ENCODE measurements at places on chromosomes 2 and 18.

DNA sequence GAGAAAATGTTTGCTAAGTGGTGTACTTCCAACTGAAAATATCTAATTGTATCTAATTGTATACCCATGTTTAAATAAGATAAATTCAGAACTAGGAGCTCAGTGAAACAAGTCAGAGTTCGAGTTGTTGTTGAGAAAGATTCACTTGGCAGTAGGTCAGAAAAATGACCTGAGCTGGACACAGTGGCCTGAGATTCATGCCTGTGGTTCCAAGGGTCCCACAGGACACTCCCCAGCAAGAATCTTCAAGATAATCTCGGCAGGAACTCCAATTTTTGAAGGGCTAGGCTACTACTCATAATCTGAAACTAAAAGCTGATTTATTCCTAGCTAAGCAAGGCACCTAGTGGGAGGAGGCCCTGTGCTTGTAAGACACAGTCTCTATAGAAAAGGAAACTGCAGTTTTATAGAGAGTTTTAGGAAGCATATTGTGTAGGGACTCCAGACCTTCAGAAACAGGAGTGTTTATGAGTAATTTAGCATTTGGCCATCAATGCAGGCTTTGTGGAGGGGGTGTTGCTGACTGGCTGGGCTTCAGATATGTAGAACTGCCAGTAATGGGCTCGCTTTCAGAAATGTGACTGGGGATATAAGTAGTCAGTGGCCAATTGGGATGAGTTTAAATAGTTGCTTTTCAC is 43.2 kb downstream of the SP140 start:
- DNase-seq, result no peak

GRCh38 chr2:152347076-152347475 is 12.1 kb downstream of the FMNL2 start:
- peak; percentile 71 for DNase-seq

DNA sequence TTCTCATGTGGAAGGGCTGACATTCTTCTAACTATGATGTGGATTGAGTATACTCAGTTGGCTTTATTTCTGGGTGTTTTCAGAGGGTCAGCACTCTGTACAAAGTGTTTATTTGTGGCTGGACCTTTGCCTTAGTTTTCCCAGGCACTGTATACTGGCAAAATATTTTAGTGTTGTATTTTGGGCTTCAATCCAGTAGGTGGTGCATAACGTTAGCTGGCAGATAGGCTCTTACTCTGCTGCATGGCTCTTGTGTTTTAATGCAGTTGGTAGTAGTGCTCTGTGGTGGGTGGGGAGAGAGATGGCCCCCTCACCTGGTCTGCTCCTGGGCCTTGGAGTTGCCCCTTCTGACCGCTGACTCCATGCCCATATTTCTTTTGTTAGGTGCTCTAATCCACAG is 75.6 kb upstream of the REG3A start:
- DNase-seq, result no peak

- DNase-seq, result no peak
Measured at GRCh38 chr2:84964406-84965191, 6.4 kb upstream of the KCMF1 start.

GRCh38 chr2:58562276-58562675 is 321.2 kb upstream of the FANCL start:
- DNase-seq, result peak; percentile 26

DNA sequence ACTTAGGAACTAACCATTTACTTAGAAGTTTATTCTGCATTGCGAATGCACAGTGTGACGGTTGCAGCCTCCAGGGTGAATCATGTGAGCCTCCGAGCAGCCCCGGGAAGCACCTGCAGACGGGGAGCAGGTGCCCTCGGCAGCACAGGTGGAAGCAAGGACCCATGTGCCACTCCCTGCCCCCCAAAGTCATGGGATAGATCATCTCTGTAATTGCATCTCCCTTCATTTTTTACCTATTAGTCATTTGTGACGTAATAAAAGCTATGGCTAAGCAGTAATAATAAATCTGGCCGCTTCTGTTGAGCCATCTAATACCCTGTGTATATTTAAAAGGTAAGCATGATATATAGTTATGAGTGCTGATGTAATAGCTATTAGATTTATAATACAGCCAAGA is 97.2 kb downstream of the PTGR3 start:
- DNase-seq, result no peak

DNA sequence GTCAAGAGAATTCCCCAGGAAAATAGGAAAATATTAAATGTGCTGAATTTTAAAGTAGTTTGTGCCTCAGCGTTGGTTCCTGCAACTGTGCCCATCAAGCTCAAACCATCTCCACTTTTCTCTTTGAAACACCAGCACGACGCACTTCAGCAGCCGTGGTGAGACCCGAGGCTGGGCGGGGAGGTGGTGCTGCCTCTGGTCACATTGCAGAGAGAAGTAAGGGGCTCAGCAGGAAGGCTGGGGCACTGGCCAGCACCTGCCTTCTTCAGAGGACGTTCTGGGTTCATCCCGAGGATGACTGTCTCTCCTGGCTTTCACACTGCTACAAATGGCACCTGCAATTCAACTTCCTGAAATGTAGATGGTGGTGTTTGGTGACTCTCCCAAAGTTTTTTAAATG is 323.7 kb upstream of the SALL3 start:
- DNase-seq, result no peak

DNA sequence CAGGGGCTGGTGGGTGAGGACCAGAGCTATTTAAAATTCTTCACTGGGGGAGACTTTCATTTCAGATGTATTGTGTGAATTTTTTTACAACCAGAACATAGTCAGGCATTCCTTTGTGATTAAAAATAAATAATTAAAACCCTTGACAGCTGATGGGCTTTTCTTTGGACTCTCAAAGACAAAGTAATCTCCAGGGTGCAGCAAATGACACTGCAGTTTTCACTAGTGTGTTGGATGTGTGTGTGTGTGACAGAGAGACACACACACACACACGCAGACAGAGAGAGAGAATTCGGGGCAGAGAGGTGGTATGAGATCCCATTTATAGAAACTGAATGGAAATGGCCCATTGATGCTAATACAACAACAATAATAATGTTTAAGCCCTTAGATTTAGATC is 10.3 kb upstream of the GALNT14 start:
- DNase-seq, result no peak

DNA sequence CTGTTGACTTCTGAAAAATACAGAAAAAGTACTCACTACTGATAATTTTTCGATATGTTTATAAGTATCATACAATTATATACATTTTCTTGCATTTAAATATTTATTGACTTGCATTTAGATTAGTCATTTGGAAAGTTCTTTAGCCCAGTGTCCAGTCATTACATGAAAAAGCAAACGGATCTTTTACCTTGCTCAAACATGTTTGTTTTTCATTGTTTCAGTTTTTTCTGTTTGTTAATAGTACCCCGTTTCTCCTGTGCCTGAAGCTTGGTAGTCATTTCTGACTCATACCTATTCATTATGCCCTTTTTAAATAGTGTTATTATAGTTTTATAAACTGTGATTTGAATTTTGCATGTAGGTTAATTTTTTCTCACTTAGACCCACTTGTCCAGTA is 28.1 kb downstream of the CEP192 start:
- DNase-seq, result no peak

- DNase-seq, result no peak
Measured at GRCh38 chr2:178084273-178084672, 11.7 kb upstream of the PDE11A start.

DNA sequence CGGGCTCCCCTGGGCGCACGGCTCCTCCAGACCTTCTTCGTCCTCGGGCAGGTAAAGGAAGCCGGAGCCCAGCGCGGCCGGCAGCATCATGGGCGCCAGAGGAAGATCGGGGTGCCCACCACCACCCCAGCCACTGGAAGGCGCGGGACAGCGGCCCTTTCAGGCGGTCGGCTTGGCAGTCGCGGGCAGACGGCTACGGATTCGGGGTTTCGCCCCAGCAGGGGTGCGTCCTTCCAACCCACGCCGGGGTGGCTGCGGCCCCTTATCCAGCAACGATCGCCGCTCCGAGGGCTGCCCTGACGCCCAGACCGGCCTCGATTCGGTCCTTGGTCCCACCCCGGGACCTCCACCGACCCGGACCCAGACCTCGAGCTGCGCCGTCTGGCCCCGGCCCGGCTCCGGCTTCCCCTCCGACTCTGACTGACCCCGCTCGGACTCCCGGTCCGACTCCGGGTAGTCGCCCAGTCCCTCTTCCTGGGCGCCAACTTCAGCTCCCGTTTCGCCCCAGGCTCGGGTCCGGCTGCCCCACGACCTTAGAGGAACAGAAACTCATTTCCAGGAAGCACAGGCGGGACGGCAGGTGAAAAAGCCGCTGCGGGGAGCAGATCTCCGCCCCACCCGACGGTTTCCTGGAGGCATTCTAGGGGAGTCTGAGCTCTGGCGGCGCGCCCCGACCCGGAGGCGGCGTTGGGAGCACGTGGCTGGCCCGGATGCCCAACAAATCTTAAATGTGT is 30.2 kb upstream of the SSB start:
- no peak for DNase-seq
